ENCODE measurements at places on chromosomes 6 and 20. TPM values are rescaled to one million over a fixed set of nuclear protein-coding genes. Genes with fewer than 3 reads are reported as not detected.

The KHDRBS2 gene
- not detected for total RNA-seq

The MCCD1 gene
- total RNA-seq, result not detected

The F13A1 gene
- total RNA-seq, result not detected

The FNDC1 gene
- 0.06 TPM for total RNA-seq

The PRDM1 gene
- total RNA-seq, result 6.0 TPM

The KIFC1 gene
- total RNA-seq, result 39.0 TPM

The FOXA2 gene
- total RNA-seq, result 17.8 TPM

The TP53TG5 gene
- total RNA-seq, result not detected

The PLCB4 gene
- total RNA-seq, result 16.3 TPM

The DEFB110 gene
- not detected for total RNA-seq

The ZNF391 gene
- total RNA-seq, result 0.25 TPM

The PLA2G7 gene
- not detected for total RNA-seq
